Activated CD4-positive, alpha-beta T cell treated with anti-CD3 and anti-CD28 coated beads, Interleukin-2, amount 50 U/mL, for 48 hours (primary cell): ENCODE measurements at places on chromosomes 6 and 20.

DNA sequence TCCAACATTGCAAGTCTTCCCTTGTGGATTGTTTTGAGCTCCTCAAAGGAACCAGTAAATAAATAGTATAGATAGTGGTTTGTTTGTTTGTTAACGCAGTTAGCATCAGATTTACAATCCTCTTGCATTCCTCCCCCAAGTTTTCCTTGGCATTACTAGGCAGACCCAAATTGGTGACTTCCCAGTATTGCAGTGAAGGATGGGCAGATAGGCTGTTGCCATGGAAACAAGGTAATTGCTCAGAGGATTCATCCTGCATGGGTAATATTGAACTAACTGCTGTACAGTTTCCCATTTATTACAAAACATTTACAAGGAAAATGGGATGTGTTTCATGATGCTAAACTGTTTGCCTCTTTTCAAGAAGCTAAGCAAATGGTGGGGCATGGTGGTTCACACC is 477.2 kb downstream of the EPM2A start:
- no peak for DNase-seq

GRCh38 chr6:107894809-107895396 is 63.1 kb downstream of the SEC63 start:
- DNase-seq: no peak

GRCh38 chr6:33053230-33053629 is 20.2 kb downstream of the HLA-DPA1 start:
- DNase-seq: no peak

GRCh38 chr6:148984531-148985056 is 237.8 kb downstream of the UST start:
- DNase-seq: no peak

GRCh38 chr6:56023829-56024228 is 148.4 kb upstream of the BMP5 start:
- no peak for DNase-seq

- no peak for DNase-seq
These were observed 97.5 kb downstream of the PTPRK start for GRCh38 chr6:128422871-128423270.

GRCh38 chr6:152085451-152085921 is 278.0 kb downstream of the ESR1 start:
- DNase-seq: no peak

GRCh38 chr20:5977223-5977622 is 26.8 kb downstream of the MCM8 start:
- DNase-seq: no peak

GRCh38 chr6:9458424-9458823 is 956.5 kb downstream of the TFAP2A start:
- DNase-seq: no peak

DNA sequence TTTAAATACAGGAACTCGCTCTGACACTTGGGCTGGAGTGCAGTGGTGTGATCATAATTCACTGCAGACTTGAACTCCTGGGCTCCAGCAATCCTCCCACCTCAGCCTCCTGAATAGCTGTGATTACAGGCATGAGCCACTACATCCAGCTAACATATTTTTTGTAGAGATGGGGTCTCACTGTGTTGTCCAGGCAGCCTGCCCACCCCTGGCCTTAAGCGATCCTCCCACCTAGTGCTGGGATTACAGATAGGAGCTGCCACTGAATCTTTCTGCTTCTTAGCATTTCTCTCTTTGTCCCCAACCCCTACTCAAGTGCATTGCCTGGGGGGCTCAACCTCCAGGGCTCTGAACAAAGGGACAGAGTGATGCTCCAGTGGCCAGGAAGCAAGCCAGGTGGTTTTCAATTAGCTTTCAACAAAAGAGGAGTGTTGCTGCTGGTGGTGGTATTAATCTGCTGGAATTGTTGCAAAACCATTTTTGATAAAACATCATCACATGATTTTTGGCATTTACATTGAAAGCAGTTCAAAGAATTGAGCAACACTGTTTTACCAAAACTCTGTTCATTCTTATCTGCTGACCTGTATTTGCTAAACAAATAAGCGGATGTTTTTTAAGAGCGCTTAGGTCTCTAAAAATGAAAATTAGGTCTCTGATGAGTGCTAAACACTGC is 40.4 kb upstream of the BPIFA2 start:
- no peak for DNase-seq

DNA sequence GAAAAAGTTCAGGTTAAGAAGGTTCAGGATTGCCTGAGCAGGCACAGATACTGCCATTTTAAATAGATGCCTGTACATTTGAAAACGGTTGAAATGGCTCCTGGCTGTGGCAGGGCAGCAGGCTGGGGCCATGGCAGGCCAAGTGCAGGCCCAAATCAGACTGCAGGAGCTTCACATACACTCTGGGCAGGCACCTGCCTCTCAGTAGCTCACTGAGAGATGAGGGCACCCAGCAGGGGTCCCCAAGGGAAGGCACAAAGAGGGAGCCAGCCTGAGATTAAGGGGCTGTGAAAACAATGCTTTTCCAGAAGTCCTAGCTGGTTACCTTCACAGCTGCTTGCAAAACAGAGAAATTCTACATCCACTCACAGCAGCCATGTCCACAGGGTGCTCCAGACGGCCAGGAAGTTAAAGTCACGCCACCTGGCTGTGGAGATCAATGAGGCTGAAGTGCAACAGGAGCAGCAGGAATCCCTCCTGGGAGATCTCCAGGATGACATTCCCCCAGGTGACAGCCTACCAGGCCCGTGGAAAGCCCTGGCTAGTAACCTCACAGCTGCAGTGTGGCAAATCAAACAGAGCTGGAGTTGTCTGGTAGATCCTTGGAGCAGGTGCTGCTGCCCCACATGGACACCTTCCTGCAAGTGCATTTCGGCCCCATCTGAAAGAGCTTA is 6.2 kb upstream of the RAET1E start:
- DNase-seq: no peak

- peak; percentile 78 for DNase-seq
These were observed 38.8 kb downstream of the SRC start for GRCh38 chr20:37384683-37385174.

DNA sequence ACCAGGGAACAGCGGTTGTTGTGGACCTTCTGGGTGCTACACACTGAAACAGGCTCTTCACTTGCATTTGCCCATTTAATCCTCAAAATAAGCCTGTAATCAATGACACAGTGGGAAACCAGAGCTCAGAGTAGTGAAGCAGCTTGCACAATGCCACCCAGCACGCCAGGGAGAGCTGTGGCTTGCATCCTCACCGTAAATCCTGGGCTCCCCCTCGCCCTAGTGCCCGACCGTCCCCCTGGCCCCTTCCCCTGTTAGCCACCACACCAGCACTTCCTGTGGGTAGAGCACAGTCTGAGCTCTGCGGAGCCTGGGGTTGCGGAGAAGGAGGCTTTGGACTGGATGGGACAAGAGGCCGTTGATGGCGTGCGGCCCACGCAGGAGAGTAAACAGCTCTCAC is 14.5 kb downstream of the VSTM2L start:
- DNase-seq: no peak

DNA sequence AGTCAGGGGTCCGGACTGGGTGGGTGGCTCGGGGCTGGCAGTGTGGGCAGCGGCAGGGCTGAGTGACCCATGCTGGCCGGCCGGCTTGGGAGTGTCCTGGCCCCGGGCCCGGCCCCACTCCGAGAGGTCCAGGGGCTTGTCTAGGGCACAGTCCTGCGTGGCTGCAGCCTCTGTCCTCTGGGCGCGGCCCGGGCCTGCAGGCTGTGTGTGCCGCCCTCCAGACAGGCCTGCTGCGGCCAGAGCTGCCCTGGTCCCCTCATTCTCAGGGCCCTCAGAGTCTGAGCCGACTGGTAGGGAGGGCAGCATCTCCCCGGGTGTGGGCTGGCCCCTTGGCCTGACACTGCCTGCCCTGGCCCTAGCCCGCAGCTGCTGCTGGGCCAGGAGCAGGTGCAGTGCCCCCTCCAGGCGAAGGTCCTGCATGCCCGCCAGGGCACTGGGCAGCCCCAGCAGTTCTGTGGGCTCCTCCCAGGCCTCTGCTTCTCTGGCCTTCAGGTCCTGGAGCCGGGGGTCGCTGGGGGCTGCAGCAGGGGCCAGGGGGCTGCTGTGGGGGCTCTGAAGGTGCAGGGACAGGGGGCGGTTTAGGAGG is 6.9 kb upstream of the CABLES2 start:
- DNase-seq: no peak

DNA sequence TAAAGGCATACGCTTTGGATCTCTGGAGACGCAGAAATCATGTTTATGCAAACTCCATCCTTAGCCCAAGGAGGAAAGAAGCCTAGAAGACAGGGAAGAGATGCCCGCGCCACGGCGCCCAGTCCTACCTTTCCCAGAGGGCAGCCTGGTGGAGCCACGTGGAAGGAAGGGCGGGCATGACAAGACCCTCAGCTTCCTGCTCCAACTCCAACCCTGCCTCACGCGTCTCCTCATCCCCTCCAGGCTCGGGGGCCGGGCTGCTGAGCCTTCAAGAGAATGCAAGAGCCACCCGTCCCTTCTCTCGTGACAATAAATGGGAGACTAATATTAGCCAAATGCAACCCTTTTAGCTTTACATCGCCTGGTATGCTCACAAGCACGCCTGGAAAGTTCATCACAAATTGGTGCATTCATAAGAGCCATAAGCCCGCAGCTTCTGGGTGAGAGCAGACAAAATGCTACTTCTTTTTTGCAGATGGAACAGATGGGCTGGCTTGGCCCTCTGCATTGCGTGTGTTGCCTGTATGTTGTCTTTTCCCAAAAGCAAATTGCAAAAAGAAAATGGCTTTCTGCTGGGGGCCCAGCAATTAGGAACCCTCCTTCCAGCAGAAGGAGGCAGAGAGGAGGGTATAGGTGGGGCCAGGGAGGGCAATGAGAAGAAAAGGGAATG is 8.2 kb upstream of the NTSR1 start:
- DNase-seq: no peak

GRCh38 chr6:121639021-121639420 is 203.6 kb downstream of the GJA1 start:
- no peak for DNase-seq

- DNase-seq: no peak
These were observed 91.7 kb downstream of the SCML4 start for GRCh38 chr6:107732461-107732860.

DNA sequence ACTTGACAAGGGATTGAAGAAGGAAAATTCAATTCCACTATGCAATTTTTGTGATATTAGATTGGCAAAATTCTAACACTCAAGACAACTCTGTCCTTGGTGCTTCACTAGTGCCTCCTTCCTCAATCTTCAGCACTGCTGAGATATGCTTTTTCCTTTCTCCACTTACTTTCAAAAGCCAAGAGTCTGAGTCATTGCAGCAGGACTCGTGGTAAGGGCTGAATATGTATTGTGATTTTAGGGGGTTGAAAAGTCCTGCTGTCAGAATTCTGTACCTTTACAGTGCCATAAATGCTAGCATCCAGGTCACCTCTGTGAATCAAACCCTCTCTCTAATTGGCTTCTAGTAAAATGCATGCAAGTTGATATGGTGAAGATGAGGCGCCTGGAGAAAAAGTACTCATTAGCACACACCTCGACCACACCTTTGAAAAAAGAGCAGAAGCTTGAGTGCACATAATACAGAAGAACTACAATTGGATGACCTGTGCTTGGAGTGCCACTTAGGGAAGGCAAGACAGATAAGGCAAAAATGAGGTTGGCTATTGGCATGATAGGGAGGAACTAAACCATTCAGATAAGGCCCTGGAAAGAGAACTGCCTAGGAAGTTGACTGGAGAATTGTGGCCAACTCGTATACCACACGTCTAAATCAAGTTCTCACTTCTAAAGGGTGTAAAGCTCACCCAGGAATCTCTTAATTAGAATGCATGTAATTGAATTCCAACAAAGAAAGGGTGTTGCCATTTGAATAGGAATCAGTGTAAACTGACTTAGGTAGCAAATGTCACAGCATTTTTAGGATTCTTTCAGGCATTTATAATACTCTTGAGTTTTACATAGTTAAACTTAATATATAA is 43.6 kb upstream of the FAM83B start:
- DNase-seq: no peak

GRCh38 chr6:109372130-109372529 is 10.1 kb downstream of the CD164 start:
- no peak for DNase-seq

GRCh38 chr6:92122746-92123145 is 1296.6 kb downstream of the EPHA7 start:
- no peak for DNase-seq

DNA sequence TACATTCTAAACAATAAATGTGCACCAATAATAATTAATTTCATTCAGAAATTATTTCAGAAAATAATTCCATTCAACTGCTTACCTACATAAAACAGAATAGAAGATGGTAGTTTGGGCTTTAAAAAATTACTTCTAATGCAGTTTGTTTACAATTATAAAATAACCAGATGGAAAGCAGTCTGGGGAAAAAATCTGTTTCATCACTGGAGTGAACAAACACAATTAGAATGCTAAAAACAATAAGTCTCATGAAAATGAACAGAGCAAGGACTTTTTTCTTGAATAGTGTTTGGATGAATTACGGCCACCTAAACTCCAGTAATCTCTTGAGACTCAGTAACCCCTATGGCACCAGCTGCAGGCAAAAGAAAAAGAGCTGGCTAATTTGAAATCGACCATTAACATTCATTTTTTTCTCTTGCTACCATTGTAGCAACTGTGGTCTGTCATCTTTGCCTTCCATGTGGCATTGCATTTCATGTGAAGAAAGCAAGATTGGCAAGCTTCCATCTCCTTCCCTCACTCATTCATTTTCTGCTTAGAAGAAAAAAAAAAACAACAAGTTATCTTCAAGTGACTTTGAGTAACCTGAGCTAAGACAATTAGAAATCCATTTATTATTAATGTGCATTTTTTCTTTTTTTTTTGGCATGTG is 88.4 kb upstream of the CEP85L start:
- no peak for DNase-seq

GRCh38 chr6:107628878-107629277 is 139.0 kb downstream of the SOBP start:
- DNase-seq: no peak

DNA sequence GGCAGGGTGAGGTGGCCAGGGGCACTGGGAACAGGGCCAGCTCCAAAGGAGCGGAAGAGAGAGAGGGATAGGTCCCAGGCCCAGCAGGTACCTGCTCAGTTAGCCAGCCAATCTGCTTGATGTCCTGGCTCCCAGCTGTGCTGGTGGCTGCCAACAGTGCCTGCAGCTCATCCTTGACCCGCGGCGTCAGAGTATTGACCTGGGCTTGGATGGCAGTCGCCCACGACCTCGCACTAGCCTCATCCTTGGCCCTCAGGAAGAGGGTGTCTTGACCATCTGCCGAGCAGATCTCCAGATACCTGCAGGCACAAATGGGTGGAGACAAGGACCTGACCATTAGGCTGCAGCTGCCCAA is 11.1 kb upstream of the CDK5RAP1 start:
- DNase-seq: no peak

GRCh38 chr6:167396659-167397490 is 72.0 kb downstream of the TTLL2 start:
- DNase-seq: no peak
